ENCODE measurements at places on chromosomes 11 and 22. TPM values are rescaled to one million over a fixed set of nuclear protein-coding genes. Genes with fewer than 3 reads are reported as not detected.

GRCh38 chr11:70948855-70949531 is 303.4 kb downstream of the SHANK2 start:
- DNase-seq, result no peak

DNA sequence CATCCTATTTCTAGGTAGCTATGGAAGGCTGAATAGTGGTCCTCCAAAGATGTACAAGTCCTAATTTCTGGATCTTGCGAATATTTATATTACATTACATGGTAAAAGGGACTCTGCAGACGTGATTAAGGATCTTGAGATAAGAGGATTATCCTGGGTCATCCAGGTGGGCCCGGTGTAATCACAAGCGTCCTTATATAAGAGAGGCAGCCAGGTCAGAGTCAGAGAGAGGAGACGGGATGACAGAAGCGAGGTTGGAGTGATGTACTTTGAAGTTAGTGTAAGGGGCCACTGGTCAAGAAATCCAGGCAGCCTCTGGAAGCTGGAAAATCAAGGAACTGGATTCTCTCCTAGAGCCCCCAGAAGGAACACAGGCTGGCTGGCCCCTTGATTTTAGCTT is 70.1 kb upstream of the MYOD1 start:
- DNase-seq, result no peak

GRCh38 chr11:61023086-61023965 is 51.8 kb downstream of the CD6 start:
- DNase-seq, result no peak

GNAZ gene
- polyA plus RNA-seq, result 6.8 TPM

GRCh38 chr11:105862736-105863367 is 159.2 kb downstream of the MSANTD4 start:
- DNase-seq, result peak; percentile 23

DNA sequence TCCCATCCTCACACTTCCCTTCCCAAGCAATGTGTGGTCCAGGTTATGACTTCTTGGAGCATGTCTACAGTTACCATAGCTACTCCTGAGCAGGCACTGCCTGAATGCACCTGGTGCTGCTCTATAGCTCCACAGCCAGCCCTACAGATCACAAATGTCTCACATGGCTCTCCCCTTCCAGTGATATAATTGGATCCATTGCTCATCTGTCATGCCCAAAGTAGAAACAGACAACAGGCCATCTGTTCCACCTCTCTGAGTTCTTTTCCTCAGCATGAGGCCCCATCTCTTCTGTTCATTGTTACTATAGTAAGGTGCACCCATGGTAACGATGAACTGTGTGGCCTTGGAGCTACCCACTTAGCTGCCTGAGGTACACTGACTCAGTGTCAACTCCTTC is 320.3 kb upstream of the ZC3H12C start:
- DNase-seq, result peak; percentile 6

NAALADL1 gene
- polyA plus RNA-seq, result 10.7 TPM

- DNase-seq, result no peak
Measured at GRCh38 chr11:105774899-105775298, 165.0 kb downstream of the GRIA4 start.

NXPE1 gene
- polyA plus RNA-seq, result not detected

UBQLN3 gene
- polyA plus RNA-seq, result not detected

MGAT3 gene
- polyA plus RNA-seq, result 22.0 TPM

- no peak for DNase-seq
Measured at GRCh38 chr11:85822814-85823213, 11.9 kb upstream of the SYTL2 start.

SLC22A12 gene
- 11.3 TPM for polyA plus RNA-seq

- no peak for DNase-seq
Measured at GRCh38 chr22:46810856-46811786, 48.7 kb downstream of the TBC1D22A start.

GRCh38 chr11:100602716-100603115 is 84.4 kb upstream of the ARHGAP42 start:
- DNase-seq, result no peak

CENPM gene
- 10.9 TPM for polyA plus RNA-seq

DNA sequence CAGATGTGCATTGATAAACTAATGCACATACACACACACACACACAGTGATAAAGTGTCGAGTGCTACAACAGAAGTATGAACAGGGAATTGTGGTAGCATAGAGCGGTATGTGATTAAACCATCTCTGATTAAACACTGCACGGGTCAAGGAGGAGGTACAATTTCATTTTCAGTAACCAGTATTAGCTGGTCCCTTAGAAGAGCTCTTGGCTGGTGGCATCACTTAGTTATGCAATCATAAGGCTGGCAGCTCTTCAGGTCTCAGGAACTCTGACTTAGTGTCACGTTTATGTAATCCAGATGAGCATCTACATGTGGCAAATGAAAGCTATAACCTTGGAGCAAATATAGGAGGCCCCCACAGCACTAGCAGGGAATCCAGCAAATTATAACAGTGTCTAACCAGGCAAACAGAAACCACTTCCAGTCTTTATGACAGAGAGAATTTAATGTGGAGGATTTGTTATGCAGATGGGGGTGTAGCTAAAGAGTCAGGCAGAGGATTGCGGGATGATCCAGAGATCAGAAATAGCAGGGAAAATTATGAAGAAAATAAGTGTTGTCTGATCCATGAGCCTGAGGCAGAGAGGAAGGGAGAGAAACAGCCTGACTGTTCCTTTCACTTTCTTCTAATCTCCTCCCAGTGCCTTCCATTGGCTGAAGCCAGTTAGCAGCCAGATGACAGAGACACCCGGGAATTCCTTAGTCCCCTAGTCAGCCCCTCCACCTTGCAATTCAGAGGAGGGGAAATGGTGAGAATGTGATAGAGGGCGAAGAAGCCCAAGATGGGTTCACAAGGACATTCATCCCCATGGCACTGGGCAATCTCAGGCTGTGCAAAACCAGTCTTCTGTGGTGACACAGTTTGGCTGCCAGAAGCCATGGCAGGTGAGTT is 533.1 kb upstream of the TENM4 start:
- no peak for DNase-seq

DNA sequence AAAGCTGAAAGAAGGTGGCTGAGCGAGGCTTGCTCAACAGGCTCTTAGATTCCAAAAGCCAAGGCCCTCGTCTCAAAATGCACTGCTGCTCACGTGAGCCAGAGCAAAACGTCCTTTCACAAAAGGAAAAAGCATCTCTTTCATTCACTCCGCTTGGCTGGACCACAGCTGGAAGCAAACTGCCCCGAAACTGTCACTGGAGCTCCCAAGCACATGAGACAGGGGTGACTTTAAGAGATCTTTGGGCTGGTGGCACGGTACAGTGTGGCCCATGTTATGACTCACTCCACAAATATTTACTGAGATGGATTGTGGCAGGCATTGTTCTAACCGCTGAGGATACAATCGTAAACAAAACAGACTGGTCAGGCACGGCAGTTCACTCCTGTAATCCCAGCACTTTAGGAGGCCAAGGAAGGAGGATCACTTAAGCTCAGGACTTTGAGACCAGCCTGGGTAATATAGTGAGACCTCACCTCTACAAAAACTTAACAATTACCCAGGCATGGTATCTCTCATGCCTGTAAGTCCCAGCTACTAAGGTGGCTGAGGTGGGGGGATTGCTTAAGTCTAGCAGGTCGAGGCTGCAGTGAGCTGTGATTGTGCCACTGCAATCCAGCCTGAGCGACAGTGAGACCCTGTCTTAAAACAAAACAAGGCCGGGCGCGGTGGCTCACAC is 3.6 kb downstream of the PLA2G6 start:
- no peak for DNase-seq

LDLRAD3 gene
- polyA plus RNA-seq, result 24.8 TPM

GRCh38 chr22:38327396-38327795 is 10.2 kb upstream of the CSNK1E start:
- DNase-seq, result no peak

DCHS1 gene
- polyA plus RNA-seq, result 29.1 TPM

LRFN4 gene
- polyA plus RNA-seq, result 10.2 TPM

GRCh38 chr11:57156928-57157327 is 24.8 kb upstream of the LRRC55 start:
- no peak for DNase-seq

P4HA3 gene
- polyA plus RNA-seq, result 0.86 TPM

DEPDC7 gene
- polyA plus RNA-seq, result 7.0 TPM

TENM4 gene
- polyA plus RNA-seq, result 32.9 TPM

DNA sequence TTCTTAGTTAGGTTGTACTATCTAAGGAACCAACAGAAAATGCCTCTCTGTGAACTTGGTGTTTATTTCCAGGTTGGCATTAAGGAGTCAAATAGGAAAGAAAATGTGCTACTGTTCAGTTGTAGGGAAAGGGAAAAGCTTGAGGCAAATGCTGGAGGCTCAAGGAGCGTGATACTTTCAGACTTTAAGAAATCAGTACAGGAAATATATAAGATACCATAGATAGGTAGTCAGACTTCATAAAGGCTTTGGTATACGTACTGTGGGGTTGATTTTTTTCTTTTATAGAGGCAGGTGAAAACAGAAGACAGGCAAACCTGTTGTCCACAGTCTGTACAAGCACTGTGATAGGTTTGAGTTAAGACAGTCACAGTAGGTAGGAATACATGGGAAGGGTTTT is 30.8 kb downstream of the EP300 start:
- no peak for DNase-seq

NAA40 gene
- polyA plus RNA-seq, result 32.0 TPM

DNA sequence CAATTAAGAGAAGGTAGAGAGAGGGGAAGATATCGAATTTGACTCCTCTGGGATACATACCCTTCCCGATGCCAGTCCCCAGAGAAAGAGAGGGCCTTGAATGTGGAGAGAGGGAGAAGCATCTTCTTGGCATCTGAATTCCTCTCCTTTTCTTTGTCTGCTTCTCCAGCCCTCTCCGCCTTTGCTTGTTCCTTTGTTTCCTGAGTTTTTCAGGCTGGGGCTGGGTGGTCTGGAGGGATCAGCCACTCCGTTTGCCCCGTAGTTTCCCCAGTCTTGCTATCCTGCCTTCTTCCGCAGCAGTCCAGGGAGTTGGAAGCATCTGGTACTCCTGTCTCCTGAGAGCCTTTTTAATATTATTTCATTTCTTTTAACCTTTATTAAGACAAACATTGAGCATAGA is 107.1 kb upstream of the CADM1 start:
- no peak for DNase-seq

KRTAP5-9 gene
- polyA plus RNA-seq, result 0.59 TPM

DNA sequence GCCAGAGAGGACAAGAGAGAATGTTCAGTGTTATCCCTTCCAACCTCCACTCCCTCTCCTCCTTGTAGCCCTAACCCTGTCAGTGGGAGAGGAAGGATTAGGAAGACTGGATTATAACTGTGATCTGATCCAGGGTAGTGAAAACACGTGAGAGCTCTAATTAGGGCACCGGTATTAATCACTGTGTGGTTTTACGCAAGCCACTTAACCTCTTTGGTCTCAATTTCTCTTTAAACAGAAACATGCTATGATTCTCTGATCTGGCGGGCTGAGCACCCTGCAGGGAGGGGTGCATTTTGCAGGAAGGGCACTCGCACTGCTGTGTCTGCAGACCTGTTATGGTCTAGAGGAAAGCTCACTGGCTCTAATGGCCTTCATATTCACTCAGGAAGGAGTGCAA is 11.5 kb downstream of the RPL27A start:
- DNase-seq, result no peak

- no peak for DNase-seq
Measured at GRCh38 chr11:116918925-116919655, 81.7 kb upstream of the APOA1 start.

DNA sequence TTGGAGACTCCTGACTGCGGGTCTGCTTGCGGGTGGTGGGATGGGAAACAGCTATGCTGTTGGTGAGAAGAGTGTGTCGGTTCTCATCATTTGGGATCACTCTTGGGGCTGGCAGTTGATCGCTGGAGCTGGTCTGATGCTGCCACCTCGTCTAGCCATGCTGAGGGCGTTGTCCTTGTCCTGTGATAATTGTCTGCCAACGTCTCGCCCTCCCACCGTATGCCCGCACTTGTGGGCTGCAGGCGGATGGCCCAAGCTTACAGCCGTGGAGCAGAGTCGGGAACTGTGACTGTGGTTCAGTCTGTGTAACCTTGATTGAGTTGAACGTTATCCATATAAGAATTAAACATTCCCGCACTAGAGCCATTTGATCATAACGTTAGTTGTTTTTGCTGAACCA is 204.4 kb downstream of the TBC1D22A start:
- no peak for DNase-seq

C22orf31 gene
- 1.7 TPM for polyA plus RNA-seq

- DNase-seq, result no peak
Measured at GRCh38 chr11:59157433-59157832, 14.5 kb upstream of the DTX4 start.

DNA sequence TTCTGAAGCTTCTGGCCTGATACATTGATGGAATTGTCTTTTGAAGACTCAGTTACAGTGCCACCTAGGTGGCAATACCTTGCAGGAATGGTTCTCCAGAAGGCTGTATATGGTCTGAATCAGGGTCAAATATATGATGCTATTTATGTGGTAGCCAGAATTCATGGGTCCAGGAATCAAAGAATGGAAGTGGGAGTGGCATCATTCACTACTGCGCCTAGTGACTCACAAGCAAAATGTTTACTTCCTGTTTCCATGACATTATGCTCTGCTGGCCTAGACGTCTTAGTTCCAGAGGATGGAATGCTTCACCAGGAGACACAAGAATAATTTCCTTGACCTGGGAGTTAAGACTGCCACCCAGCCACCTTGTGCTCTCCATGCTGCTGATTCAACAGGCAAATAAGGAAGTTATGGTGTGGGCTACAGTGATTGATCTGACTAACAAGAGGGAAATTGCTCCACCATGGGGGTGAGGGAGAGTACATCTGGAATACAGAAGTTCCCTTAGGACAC is 491.8 kb downstream of the ETS1 start:
- DNase-seq, result no peak

HPX gene
- polyA plus RNA-seq, result 3.2 TPM

CCDC87 gene
- 0.23 TPM for polyA plus RNA-seq

- peak; percentile 47 for DNase-seq
Measured at GRCh38 chr11:23112987-23113886, 253.0 kb upstream of the CCDC179 start.

GRCh38 chr11:75543806-75544205 is 18.1 kb upstream of the GDPD5 start:
- DNase-seq, result no peak

DNA sequence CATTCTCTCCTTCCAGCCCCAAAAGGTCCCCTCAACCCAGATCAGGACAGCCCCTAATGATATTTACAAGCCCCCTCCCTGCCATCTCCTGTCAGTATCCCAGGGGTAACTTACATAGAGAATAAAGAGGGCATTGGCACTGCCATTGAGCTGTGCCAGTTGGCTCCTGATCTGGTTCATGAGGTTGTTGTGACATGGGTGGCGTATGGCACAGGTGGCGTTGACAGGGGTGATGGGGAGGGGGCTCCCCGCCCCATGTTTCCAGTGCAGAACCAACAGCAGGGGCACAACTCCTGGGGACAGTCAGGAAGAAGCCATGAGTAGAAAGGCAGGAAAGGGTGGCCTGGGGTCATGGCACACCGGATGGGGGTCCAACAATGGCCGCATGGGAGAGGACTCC is 1.9 kb downstream of the LIF start:
- DNase-seq, result no peak

DNA sequence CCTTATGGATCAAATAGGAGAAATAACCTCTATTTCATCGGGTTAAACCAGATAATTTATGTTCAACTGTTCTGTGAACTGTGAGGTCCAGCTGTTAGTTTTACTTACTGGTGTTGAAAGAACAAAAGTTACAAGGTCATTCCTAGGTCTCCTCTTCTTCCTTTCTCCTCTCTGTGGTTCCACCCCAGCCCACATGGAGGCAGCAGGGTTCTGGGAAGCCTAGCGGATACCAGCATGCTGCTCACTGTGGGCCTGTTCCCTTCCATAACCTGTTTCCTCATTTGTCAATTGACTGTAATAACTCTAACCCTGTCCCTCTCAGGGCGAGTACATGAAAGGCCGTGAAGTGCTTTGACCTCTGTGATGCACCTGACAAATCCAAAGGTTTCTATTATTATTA is 27.8 kb downstream of the RELT start:
- DNase-seq, result no peak

TPBGL gene
- polyA plus RNA-seq, result 0.11 TPM

APOBEC3C gene
- 10.6 TPM for polyA plus RNA-seq

ZDHHC24 gene
- 9.2 TPM for polyA plus RNA-seq

SLC7A4 gene
- polyA plus RNA-seq, result 0.91 TPM

All from renal cortex interstitium (tissue), 15 donors.